Spleen (tissue), 13 donors: ENCODE measurements at places on chromosomes 16 and 17. TPM values are rescaled to one million over a fixed set of nuclear protein-coding genes. Genes with fewer than 3 reads are reported as not detected.

C16orf96 gene
- 0.06 TPM for polyA plus RNA-seq

ELAC2 gene
- polyA plus RNA-seq: 35.0 TPM

KCNG4 gene
- polyA plus RNA-seq: not detected

TK2 gene
- polyA plus RNA-seq: 19.8 TPM

TBC1D28 gene
- polyA plus RNA-seq: not detected
